ENCODE measurements at places on chromosomes 2 and 18.

- H3K4me3 ChIP-seq: no peak overlapping the region
- no peaks in the 10 kb centered on the region for H3K36me3 ChIP-seq
- H3K4me1 ChIP-seq: no peaks in the 10 kb centered on the region
- H3K27ac ChIP-seq: no peak overlapping the region
- no peaks in the 10 kb centered on the region for H3K27me3 ChIP-seq
These were observed 135.8 kb upstream of the SH3BP4 start for GRCh38 chr2:234816056-234816455.

DNA sequence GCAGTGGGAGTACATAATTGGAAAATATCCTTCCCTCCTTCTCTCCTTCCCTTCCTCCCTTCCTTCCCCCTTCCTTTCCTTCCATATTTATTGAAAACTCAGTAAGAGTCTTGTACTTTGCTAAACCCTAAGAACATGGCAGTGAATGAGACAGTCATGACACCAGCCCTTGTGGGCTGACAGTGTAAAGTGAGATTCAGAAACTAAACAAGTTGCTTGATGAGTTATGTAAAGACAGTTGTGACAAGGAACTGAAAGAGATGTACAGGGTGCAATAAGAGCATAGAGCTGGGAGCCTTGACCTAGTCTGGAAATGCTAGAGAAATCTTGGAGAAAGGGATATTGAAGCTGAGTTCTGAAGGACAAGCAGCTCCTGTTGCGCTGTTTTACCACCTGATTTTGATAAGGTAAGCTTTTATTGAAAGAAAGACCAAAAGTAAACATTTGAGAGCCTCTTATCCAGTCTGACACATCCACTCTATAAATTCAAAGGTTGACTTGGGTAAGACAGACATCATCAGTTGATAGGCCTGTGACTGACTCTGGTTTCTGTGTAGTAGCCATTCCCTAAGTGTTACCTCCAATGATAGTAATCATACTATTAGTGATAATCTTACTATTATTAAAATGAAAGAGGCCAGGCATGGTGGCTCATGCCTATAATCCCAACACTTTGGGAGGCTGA, 66.5 kb upstream of the SKOR2 start:
- H3K27ac ChIP-seq: no peak overlapping the region
- peaks cover 4% of the 10 kb centered on the region for H3K27me3 ChIP-seq
- no peaks in the 10 kb centered on the region for H3K36me3 ChIP-seq
- no peak for DNase-seq

- H3K4me1 ChIP-seq: peaks cover 9% of the 10 kb centered on the region
- no peak overlapping the region for H3K27ac ChIP-seq
- no peak overlapping the region for H3K4me3 ChIP-seq
- no peaks in the 10 kb centered on the region for H3K36me3 ChIP-seq
- no peak for DNase-seq
- H3K27me3 ChIP-seq: peaks cover 7% of the 10 kb centered on the region
These were observed 8.8 kb downstream of the CYB5A start for GRCh38 chr18:74282755-74283554.

GRCh38 chr2:115165529-115166109, 723.2 kb downstream of the DPP10 start:
- no peaks in the 10 kb centered on the region for H3K4me1 ChIP-seq
- H3K4me3 ChIP-seq: no peak overlapping the region
- H3K36me3 ChIP-seq: no peaks in the 10 kb centered on the region

DNA sequence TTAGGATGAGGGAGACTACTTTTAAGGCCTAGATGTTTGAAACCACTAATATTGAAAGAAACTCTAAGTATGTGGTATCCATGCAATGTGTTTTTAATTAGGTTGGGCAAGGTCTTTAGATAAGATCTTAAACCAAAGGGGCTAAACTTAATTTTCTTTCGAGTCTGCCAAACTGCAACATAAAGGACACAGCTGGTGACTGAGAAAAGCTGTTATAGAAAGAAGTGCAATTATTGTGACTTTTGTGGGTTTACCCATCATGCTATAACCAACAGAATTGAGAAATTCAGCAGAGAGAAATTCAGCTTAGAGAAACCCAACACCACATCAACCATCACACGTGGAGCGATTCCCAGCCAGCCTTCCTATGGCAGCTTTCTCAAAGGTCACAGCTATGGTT, 119.5 kb upstream of the LMAN1 start:
- H3K4me1 ChIP-seq: no peaks in the 10 kb centered on the region
- no peaks in the 10 kb centered on the region for H3K36me3 ChIP-seq
- no peak overlapping the region for H3K27ac ChIP-seq
- no peak overlapping the region for H3K4me3 ChIP-seq
- DNase-seq: no peak

DNA sequence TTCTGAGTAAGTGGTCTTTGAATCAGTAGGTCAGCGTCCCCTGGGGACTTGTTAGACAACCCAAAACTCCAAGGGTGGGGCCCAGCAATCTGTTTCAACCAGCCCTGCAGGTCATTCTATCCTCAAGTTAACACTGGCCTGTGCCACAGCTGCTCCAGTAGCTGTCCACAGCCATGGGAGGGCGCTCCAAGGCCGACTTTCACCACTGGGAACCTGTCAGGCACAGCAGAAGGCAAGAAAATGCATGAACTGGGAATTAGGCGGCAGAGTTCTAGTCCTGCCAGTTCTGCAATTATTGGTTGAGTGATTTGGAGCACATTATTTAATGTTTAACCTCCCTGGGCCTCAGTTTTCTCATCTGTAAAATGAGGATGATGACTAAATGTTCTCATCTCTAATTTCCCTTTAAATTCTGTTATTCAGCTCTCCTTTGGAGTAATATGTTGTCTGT, 17.4 kb upstream of the MRPL33 start:
- peak; percentile 57 for DNase-seq
- peaks cover 2% of the 10 kb centered on the region for H3K27me3 ChIP-seq

DNA sequence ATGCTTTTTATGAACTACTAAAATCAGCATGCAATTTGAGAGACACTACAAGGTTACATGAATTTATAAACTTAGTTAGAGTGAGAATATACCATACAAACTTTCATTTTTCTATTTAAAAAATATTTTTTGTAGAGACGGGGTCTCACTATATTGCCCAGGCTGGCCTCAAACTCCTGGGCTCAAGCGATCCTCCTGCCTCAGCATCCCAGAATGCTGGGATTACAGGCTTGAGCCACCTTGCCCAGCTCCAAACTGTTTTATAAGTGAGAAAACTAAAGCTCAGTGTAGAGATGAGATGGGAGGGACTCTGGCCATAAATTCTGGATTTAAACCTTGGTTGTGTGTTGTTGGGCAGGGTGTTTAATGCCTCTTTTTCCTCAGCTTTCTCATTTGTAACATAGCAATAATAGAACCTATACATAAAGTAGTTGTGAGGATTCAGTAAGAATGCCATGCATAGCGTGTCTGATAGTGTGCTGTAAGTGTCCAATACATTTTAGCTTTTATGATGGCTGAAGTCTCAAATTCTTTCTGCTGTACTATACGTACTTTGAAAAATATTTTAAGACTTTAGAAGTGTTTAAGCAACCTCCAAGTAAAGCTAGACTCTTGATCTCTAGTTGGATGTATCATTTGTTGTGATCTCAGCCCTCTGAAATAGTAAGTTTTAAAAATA, 9.7 kb downstream of the CAB39 start:
- peaks cover 72% of the 10 kb centered on the region for H3K36me3 ChIP-seq
- peak overlapping the region; percentile 41 for H3K27ac ChIP-seq
- peaks cover 70% of the 10 kb centered on the region for H3K4me1 ChIP-seq
- H3K4me3 ChIP-seq: peak overlapping the region; percentile 56
- no peaks in the 10 kb centered on the region for H3K27me3 ChIP-seq
- DNase-seq: no peak

- H3K27me3 ChIP-seq: peaks cover 26% of the 10 kb centered on the region
- H3K27ac ChIP-seq: no peak overlapping the region
- H3K4me3 ChIP-seq: no peak overlapping the region
- H3K4me1 ChIP-seq: peaks cover 4% of the 10 kb centered on the region
These were observed 150.0 kb downstream of the NEDD4L start for GRCh38 chr18:58194028-58194427.

GRCh38 chr18:9722691-9723090, 14.6 kb downstream of the RAB31 start:
- H3K27ac ChIP-seq: no peak overlapping the region
- H3K4me3 ChIP-seq: no peak overlapping the region
- no peak for DNase-seq

DNA sequence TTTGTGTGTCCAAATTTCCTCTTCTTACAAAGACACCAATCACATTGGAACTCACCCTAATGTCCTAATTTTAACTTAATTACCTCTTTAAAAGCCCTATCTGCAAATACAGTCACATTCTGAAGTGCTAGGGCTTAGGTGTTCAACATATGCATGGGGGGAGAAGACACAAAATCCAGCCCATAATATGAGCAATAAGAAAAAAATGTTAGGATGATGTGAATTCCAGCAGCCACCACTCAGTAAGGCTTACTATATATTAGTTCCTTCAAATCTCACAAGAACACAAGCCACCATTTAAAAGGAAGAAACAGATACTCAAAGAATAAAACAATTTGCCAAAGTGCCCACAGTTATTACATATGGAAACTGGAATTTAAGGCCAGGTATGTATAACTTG, 285.7 kb downstream of the EPHA4 start:
- no peak for DNase-seq
- H3K27ac ChIP-seq: no peak overlapping the region
- no peaks in the 10 kb centered on the region for H3K4me1 ChIP-seq
- no peaks in the 10 kb centered on the region for H3K36me3 ChIP-seq
- no peak overlapping the region for H3K4me3 ChIP-seq

DNA sequence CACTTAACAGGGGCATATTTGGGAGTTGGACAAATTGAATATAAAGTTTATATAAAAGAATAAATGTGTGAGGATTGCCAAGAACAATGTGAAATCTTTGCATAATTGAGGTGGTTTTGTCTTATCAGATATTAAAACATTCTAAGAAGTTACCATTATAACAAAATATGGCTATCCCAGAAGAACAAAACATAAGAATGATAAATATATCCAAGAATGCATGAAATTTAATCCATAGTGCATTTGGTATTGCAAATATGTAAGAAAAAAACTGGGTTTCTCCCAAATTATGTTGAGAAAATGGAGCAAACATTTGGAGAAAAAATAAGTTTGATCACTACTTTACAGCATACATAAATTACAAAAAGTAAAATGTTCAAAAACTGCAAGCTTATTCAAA, 562.4 kb downstream of the RNF144A start:
- H3K4me3 ChIP-seq: no peak overlapping the region
- no peak overlapping the region for H3K27ac ChIP-seq
- DNase-seq: no peak
- peaks cover 28% of the 10 kb centered on the region for H3K36me3 ChIP-seq
- no peaks in the 10 kb centered on the region for H3K27me3 ChIP-seq
- H3K4me1 ChIP-seq: peaks cover 25% of the 10 kb centered on the region

DNA sequence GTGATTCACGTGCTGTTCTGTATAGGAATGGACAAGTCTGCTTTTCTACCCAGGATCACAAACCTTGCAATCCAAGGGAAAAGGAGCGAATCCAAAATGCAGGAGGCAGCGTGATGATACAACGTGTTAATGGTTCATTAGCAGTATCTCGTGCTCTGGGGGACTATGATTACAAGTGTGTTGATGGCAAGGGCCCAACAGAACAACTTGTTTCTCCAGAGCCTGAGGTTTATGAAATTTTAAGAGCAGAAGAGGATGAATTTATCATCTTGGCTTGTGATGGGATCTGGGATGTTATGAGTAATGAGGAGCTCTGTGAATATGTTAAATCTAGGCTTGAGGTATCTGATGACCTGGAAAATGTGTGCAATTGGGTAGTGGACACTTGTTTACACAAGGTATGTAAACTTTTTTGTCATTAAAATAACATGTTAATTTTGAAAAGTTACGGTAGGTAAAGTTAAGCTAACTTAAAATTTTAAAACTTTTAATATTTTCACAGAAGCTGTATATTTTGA, 33.0 kb downstream of the PPM1B start:
- H3K4me1 ChIP-seq: peaks cover 42% of the 10 kb centered on the region
- no peak overlapping the region for H3K4me3 ChIP-seq
- peaks cover 46% of the 10 kb centered on the region for H3K36me3 ChIP-seq
- no peak for DNase-seq
- no peaks in the 10 kb centered on the region for H3K27me3 ChIP-seq
- H3K27ac ChIP-seq: no peak overlapping the region

DNA sequence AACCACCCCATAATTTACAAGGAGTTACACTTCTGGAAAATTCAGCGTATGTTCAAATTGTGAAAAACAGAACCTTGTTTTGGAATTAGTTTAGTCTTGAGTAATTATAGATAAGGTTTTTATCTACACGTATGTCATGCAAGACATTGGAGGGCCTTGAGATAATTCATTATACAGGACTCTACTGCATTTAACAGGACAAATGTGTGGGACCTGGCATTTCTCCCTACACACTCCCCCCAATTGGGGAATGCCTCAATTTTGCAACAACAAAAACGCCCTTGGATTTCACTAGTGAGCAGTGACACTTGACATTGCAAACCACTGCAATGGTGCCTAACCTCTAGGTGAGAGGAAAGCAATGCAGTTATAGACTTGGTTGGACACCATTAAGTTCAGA, 11.4 kb downstream of the SLC1A4 start:
- DNase-seq: no peak
- H3K36me3 ChIP-seq: peaks cover 55% of the 10 kb centered on the region
- no peak overlapping the region for H3K27ac ChIP-seq
- H3K4me1 ChIP-seq: peaks cover 25% of the 10 kb centered on the region
- no peak overlapping the region for H3K4me3 ChIP-seq

DNA sequence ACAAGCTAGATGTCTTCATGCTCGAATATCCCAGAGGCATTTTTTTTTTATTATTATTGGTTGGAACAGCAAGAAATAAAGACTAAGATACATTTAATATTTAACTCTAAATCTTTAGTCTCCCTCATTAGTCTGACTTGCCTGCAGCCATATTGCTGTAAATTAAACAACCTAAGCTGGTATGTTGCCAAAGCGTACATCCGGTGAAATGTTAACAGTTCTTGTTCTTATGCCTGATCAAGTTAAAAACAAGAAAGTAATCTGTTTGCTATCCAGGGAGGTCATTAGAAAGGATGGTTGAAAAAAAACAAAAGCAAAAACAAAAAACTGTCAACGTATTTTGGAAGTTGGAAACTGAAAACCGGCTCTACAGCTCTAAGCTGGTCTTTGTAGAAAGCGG, 125.9 kb upstream of the NABP1 start:
- H3K27me3 ChIP-seq: peaks cover 15% of the 10 kb centered on the region
- H3K27ac ChIP-seq: no peak overlapping the region
- DNase-seq: no peak
- H3K4me3 ChIP-seq: no peak overlapping the region
- no peaks in the 10 kb centered on the region for H3K36me3 ChIP-seq

DNA sequence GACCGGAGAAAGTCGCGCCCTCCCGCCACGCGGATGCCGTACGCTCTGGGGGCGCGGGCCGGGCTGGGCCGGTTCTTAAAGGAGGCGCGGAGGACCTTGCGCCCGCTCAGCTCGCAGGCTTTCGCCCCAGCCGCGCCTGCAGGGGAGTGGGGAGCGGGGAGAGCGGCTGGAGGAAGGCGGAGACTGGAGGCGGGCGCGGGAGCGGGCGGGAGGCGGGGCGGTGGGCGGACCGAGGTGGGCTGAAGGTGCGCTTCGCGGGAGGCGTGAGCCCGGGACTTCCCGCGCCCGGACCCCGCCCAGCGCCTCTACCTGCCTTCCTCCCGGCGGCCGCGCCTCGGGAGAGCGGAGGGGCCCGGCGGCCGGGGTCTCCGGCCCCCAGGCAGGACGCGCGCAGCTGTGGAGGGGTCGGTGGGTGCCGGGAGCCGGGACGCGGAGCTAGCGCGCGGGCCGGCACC, at the start of gene ADRA2B:
Gene ADRA2B, minus strand, starts transcription at position 148 of the 455 bp plus-strand sequence. CDS start 422 bp downstream, outside the sequence.
- H3K27me3 ChIP-seq: peaks cover 39% of the 10 kb centered on the region
- no peaks in the 10 kb centered on the region for H3K36me3 ChIP-seq
- peak within 1 kb of the TSS; percentile 72 for H3K4me3 ChIP-seq
- H3K4me1 ChIP-seq: peaks cover 14% of the 10 kb centered on the region
- no peak within 1 kb of the TSS for H3K27ac ChIP-seq
- peak; percentile 57 for DNase-seq

GRCh38 chr18:23267447-23267776, 132.1 kb downstream of the CABLES1 start:
- no peak for DNase-seq
- H3K36me3 ChIP-seq: peaks cover 18% of the 10 kb centered on the region
- H3K4me3 ChIP-seq: no peak overlapping the region
